ENCODE measurements at places on chromosomes 12 and 14.

GRCh38 chr12:111417784-111418593 is 12.3 kb downstream of the SH2B3 start:
- peaks cover 8% of the 10 kb centered on the region for H3K36me3 ChIP-seq
- no peak overlapping the region for H3K4me3 ChIP-seq
- H3K4me1 ChIP-seq = peaks cover 14% of the 10 kb centered on the region
- no peak for DNase-seq

- no peak overlapping the region for H3K4me3 ChIP-seq
- H3K27me3 ChIP-seq = peaks cover 46% of the 10 kb centered on the region
- H3K27ac ChIP-seq = no peak overlapping the region
- H3K4me1 ChIP-seq = peaks cover 25% of the 10 kb centered on the region
- no peaks in the 10 kb centered on the region for H3K36me3 ChIP-seq
Measured at GRCh38 chr12:49345051-49345824, 1.4 kb upstream of the DNAJC22 start.

DNA sequence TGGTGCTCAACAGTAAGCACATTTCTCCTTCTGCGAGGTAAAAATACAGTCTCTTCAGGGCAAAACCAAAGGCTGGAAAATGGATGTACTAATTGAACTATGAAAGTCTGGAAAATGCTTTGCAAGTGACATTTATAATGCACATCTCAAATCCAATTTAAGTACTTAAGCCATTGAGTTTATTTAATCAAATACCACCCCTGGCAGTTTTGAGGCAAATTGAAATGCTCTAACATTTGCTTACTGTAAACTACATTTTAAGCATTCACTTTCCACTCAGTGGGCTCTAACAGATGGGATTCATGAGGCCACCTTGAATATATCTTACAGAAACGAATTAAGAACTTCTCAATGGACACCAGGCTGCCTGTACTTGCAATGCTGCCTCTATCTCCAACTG is 69.7 kb downstream of the HELB start:
- no peaks in the 10 kb centered on the region for H3K36me3 ChIP-seq
- H3K4me1 ChIP-seq = no peaks in the 10 kb centered on the region
- H3K4me3 ChIP-seq = no peak overlapping the region
- H3K27ac ChIP-seq = no peak overlapping the region

GRCh38 chr12:102903337-102904007 is 13.6 kb downstream of the PAH start:
- no peaks in the 10 kb centered on the region for H3K4me1 ChIP-seq
- H3K27ac ChIP-seq = no peak overlapping the region
- no peak overlapping the region for H3K4me3 ChIP-seq
- H3K36me3 ChIP-seq = no peaks in the 10 kb centered on the region
